GM12864 (cell line): ENCODE measurements at places on chromosomes 4 and X.

DNA sequence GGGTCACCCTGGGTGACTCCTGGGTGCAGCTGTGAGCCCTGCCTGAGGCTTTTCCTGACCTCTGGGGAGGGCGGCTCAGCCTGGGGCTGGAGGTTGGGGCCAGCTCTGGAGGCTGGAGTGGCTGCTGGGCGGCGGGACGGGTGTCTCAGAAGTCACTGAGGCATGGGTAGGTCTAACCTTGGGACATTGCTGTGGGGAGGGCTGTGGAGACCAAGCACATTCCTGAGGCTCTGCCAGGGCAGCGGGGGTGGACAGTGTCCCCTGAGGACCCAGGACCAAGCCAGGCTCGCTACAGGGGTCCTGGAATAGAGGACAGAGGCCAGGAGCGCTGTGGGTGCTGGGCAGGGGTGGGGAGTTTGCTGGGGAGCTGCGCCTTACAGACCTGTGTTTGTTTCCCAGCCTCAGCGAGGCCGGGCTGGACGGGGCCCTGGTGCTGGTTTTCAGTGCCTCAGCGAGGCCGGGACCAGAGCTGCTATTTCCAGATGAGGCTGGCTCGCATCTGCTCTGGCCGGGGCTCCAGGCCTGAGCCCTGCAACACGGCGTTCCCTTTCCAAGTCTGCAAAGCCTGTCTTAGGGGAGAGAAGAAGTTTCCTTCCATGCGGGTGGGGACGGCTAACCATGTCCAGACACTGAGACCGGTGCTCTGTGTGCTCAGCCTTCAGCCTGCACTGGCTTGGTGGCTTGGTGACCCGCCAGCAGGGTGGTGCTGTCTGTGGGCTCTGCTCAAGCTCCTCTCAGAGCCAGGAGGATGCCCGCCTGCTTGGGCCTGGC lies 3.0 kb upstream of the SLC25A6 start:
- no peak for DNase-seq

DNA sequence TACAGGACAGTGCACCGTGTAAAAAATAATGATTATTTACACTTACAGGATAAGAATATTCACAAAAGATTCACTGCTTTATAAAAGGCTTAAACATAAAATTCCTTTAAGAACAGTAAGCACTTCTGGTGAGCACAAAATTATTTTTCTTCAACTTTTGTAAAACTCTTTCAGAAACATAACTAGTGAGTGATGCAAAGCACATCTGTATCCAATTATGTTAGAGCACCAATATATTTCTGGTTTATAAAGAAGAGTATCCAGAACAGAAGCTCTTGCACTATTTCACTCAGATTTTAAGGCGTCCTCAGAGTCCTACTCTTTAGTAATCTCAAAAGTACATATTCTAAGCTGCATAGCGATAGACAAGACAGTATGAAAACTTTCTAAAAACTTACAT lies 276.0 kb downstream of the C4orf33 start:
- DNase-seq: no peak

DNA sequence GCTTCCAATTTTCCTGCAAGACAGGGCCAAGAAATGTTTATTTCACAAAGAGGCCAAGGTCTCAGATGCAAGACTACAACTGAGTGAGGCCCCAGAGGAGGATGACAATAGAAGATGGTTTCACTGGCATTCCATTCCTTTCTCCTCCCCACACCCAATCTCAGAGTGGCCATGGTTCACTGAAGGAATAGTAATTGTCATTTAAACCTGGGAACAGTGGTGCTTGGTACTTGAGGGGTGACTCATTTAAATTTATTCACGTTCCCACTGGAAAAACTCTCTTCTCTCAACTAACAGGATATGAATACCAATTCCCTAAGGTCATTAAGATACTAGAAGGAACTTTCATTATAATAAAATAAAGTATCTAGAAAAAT lies 35.3 kb upstream of the CXCL8 start:
- no peak for DNase-seq

DNA sequence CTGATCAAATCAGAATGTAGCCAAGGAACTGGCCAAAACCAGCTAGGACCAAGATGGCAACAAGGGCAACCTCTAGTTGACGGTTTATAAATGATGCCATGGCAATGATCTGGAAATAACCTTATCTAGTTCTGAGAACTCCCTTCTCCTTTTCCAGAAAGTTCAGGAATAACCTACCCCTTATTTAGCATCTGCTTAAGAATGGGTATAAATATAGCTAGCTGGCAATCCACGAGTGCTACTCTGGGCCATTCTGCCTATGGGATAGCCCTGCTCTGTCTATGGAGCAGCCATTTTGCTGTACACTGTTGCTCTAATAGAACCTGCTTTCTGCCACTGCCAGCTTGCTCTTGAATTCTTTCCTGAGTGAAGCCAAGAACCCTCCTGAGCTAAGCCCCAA lies 184.4 kb upstream of the TBC1D9 start:
- DNase-seq: no peak

- DNase-seq: no peak
These were observed 208.3 kb downstream of the GABRB1 start for GRCh38 chr4:47239649-47240048.

- no peak for DNase-seq
These were observed 90.5 kb upstream of the RAPGEF2 start for GRCh38 chr4:159012381-159012780.

DNA sequence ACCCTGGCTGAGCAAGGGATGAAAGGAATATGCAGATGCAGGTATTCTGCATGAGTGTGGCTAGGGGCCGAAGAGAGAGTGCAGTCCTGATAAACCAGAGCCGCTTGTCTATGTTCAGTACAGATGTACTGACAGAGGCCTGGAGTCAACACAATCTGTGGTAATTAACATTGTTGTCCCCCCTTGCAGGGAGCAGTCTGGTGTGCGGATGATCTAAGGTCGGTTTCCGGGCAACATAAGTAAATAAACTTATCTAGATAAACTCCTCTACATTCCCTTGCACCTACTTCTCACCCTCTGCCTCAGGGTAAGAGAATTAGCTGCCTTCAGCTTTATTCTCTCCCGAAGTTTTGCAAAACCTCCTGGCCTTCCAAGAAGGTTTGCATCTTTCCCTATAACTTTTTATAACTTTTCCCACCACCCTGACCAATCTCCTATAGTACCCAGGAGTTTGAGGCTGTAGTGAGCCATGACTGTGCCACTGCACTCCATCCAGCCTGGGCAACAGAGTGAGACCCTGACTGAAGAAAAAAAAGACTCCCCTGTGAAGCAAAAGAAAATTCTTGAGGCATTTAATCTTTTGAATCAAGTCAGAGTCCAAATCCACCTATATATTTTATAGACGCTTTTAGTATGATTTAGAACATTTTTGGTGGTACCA lies 26.6 kb downstream of the SNX25 start:
- no peak for DNase-seq

DNA sequence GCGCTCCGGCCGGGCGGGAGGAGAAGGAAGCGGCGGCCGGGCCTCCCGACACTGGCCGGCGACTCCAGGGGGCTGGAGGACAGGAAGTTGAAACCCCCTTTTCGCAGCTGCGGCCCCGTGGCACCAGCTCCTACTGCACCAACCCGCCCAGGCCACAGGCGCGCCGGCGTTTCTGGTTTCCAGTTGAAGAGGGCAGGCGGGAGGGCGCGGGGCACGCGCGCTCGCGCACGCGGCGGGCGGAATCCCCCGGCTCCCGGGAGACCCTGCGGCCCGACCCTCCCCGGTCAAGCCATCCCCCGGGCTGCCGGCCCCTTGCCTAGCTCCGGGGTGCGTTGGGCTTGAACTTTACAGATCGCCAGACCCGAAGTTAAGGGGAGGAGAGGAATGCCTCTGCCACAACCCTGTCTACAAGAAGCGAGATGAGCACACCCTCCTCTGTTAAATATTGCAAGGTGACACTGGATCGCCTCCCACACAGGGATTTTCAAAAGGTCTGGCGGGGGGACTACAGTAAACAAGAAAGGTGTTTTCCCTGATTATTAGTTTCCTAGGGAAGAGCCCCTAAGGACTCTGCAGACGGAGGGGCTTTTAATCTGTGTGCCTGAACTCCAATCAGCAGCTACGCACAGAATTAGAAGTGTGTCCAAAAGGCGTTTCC lies 1.4 kb downstream of the ELOVL6 start:
- no peak for DNase-seq

DNA sequence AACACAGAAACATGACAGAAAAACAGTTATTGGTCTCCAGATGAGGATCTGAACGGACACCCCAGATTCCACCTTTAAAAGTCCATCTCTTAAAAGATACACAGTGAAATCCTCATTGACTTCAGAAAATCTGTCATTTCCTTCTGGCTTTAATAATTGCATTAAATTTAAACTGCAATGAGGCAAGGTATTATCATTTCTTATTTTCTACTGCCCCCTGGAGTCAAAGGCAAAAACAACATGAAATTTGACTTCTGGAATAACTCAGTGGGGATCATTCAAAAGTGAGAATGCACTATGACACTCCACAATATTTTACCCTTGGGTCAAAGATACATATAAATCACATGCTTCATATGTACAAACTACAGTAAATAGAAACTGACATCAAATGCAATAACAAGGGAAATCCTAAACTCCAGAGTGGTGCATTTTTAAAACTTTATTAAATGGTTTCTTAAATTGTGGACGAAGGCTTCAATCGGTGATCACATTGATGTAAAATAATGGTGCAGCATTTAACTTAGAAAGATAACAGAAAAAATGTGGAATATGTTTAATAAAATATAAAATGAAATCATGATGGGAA lies 56.4 kb upstream of the SPANXN1 start:
- DNase-seq: no peak

DNA sequence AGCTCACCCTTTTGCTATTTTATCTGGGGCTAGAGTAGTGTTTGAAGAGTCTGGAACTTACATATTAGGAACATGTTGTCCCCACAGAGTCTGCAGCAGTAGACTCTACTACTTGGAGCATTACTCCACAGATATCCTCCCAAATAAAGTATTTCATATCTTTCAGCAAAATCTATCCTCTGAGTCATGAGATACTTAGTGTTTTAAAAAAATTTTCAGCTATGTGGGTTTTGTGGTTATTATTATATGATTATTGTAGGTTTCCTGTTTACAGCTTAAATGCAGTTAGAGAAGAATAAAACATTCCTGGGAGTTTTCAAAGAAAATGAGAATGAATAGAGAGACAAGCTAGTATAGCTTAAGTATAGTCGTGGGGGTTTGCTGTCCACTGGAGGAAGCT lies 30.9 kb downstream of the PAGE2 start:
- DNase-seq: no peak

DNA sequence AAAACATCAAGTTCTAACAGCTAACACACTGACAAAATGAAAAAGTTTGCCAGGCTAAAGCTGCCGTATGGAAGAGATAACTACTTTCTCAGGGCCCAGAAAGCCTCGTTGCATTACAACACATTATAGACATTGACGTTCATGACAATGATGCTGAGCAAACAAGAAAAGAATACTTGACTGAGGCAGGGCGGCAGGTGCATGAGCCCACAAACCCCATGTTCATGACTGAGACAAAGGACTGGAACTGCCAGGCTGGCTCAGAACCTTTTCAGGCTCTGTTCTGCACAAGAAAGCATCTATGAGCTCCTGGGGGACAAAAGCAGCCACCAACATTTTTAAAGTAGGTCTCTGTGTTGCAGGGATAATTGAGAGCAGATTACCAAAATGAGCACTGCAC lies 13.6 kb downstream of the TLR6 start:
- DNase-seq: no peak
